ENCODE measurements at places on chromosomes 4 and X.

DNA sequence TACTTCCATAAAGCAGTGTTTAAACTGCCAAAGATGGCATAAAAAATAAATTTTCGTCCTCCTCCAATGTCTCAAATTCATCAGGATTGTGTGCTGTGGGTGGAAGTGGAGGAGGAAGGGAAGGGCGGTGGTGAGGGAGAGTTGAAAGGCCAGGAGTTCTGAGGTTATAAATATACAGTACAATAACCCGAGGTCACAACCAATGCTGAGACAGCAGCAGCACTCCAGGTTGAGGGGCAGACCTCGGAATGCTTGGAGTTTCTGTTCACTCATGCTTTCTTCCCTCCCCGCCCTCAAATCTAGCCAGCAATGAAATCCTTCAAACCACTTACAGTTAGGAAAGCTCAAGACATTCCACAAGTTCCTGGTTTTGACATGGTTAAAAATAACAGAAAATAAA, 134.0 kb upstream of the SMAD1 start:
- peak; percentile 37 for DNase-seq

GRCh38 chr4:170497112-170497511, 407.4 kb upstream of the AADAT start:
- DNase-seq = no peak

GRCh38 chrX:96556886-96557285, 127.8 kb upstream of the DIAPH2 start:
- no peak for DNase-seq

DNA sequence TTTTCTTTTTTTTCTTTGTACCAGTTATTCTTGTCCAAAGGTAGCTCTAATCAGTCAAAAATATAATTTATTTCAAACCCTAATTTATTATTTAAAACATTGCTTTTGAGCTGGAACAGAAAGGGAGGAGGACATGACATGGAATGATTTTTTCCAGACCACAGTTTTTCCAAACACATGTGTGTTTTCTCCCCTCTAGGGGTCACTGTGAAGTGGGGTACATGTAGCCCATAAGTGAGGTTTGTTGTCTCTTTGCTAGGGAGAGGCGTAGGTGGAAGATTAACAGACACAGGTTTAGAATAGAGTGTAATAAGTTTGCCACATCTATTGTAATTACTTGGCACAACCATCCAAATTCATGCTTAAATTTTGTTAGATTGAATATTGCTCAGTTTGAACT, 83.0 kb downstream of the TNIP2 start:
- DNase-seq = no peak

- DNase-seq = no peak
Measured at GRCh38 chrX:10513974-10514373, 106.4 kb downstream of the MID1 start.

DNA sequence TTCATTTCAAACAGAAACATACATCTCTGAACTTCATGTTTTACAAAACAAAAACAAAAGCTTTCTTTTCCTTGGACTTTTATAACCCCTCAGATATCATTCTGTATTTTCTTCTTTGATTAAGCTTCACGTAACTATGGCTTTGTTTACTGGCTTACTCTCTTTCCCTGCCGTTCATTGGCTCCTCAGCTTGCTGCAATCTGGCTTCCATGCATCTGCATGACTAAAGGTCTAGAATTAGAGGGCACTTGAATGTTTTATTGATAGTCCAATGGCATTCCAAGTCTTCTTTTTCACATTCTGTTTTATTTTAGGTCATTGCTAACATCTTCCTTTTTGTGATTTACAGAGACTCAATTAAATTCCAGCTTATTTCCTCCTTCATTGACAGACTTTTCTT, 487.6 kb downstream of the GRXCR1 start:
- DNase-seq = no peak

GRCh38 chr4:155573126-155573525, 93.5 kb upstream of the GUCY1A1 start:
- DNase-seq = no peak

GRCh38 chrX:72539822-72540221, 32.8 kb downstream of the HDAC8 start:
- no peak for DNase-seq

- DNase-seq = no peak
Measured at GRCh38 chr4:53647547-53647946, 56.3 kb upstream of the LNX1 start.

GRCh38 chr4:32189788-32190187, 1469.6 kb downstream of the PCDH7 start:
- DNase-seq = no peak

DNA sequence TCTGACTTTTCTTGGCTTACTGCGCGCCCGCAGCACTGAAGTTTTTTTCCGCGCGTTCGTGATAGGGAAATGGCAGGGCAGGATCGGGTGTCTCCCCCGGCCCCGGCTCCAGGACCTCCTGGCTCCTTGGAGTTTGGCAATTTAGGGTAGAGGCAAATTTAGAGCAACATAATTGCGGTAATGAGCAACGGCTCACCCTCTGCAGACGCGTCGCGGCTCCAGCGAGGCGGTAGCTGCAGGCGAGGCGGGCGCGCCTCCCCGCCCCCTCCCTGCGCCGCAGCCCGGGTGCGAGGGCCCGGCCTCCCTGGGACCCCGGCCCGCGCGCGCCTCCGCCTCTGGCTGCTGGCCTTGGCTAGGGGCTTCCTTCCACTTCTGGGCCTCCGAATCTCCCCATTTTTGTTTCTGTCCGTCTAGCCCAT, 6.2 kb downstream of the MSX1 start:
- no peak for DNase-seq

DNA sequence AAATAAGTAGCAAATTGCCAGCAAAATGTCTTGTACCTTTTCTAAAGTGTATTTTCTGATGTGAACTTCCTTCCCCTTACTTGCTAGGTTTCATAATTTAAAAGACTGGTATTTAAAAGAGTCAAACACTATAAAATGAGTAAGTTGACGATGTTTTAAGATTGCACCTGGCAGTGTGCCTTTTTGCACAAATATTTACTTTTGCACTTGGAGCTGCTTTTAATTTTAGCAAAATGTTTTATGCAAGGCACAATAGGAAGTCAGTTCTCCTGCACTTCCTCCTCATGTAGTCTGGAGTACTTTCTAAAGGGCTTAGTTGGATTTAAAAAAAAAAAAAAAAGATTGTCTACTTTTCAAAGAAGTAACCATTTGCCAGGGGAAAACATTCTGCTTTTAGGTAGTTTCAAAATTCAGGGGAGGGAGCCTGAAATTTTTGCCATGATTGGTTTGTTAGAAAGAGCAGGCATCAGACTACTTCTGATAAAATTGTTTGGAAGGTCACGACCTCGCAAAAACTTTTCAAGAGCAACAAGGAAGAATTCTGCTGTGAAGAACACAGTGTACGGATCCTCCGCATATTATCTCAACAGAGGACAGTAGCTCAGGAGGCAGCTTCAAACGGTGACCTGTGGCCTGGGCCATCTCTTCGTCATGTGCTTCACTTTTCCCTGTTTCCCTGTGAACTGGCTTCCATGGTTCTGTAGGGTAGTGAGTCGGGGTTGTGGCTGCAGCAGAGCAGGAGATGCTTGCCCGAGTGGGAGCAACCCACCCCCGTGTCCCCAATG, 66.1 kb downstream of the CDS1 start:
- no peak for DNase-seq

GRCh38 chr4:119244344-119244743, 31.8 kb downstream of the USP53 start:
- no peak for DNase-seq

GRCh38 chr4:54930226-54930625, 195.2 kb downstream of the KDR start:
- DNase-seq = peak; percentile 2

DNA sequence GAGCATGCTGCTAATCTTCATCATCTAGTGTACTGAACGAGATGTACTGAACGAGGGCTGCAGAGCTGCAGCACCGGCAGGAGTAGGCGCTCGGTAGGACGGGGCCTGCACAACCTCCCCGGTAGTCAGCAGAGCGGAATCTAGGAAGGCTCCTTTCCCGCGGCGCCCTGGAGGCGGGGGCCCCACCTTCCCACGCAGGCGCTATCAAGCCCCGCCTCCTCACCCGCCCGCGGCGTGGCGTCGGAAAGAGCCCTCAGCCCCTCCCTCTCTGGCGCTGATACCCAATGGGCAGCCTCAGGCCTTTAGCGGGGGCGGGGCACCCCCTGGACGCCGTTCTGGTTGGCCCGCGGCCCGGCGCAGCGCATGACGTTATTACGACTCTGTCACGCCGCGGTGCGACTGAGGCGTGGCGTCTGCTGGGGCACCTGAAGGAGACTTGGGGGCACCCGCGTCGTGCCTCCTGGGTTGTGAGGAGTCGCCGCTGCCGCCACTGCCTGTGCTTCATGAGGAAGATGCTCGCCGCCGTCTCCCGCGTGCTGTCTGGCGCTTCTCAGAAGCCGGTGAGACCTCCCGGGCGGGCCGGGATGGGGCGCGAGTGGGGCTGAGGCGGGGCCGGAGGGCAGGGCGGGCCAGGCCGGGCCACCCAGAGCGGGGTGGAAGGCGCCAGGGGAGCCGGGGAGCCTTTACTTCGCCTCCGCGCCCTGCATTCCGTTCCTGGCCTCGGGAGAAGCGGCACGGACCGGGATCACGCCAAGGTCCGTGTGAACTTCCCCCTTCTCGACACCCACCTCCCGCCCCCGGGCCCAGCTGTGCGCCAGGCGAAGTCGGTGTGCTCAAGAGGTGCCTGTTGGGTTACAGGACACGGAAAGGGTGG, at the start of gene PDHA1:
Gene PDHA1 (plus strand): TSS at position 393 of the 874 bp plus-strand sequence. CDS start 111 bp downstream, at position 504.
- peak; percentile 41 for DNase-seq

All from BJ (cell line).